Stimulated activated CD4-positive, alpha-beta T cell treated with anti-CD3 and anti-CD28 coated beads, Interleukin-2, amount 100 ng/mL, for 24 hours (primary cell): ENCODE measurements at places on chromosomes 12 and 14.

DNA sequence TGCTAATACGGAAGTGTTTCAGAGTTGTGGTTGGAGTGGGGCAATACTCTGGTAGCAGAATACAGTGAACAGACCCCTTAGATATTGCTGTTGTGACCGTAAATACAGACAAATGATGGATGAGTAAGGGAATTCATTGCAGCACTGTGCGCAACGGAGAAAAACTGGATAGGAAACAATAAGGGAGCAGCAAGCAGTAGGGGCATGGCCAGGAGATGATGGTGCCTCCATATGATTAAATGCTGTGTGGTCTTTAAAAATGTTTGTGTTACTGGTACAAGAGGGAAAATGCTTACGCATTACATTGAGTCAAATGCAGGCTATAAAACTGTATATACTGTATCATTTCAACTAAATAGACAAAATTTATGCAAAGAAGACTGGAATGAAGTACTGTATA, 61.6 kb downstream of the EML1 start:
- no peak for DNase-seq

DNA sequence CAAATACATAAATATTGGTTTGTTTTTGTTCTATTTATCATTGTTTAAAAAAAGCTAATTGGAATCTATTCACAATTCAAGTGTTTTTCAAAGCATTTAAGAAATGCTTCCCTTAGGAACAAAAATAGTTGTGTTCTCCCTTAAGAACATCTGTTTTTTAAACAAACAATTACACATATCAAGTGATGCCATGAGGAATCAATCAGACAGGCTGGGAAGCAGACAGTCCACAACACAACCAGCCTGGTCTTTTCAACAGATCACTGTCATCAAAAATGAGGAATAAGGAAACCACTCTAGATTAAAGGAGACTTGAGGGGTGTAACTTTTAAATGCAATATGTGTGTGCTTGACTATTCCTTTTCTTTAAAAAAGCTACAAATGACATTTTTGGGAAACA, 25.5 kb downstream of the GALC start:
- DNase-seq, result no peak

DNA sequence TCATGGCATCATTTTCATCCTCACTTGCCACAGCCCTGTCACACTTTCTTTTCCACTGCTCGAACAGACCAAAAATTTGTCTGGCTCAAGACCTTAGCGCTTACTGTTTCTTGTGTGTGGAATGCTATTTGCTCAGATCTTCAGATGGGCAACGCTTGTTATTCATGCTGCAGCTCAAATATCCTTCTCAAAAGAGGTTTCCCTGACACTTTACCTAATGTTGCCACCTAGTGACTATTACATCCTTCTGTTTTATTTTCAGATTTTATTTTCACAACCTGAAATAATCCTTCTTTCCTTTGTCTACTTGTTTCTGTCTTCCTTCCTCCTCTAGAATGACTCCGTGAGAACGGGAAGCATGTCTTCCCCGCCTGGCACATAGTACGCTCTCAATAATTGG, 5.6 kb downstream of the FBXO33 start:
- DNase-seq, result no peak

DNA sequence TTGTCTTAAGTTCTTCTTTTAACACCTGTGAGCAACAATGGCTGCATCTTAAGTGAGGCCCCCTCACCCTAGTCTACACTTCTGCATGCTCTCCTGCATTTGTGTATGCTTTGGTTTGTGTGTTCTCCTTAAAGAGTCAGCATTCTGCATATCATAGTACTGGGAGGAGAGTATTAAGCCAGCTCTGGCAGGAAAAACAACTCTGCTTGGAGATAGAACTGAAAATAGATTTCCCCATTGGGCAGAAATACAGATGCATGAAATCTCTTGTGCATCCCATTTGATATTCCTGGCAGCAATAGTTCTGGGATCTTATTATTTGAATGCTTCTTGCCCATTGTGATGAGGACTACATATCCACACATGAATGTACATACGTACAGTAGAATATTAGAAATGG, 70.6 kb upstream of the PRICKLE1 start:
- no peak for DNase-seq

GRCh38 chr14:30064454-30064853, 136.8 kb upstream of the PRKD1 start:
- DNase-seq, result no peak

GRCh38 chr12:51009056-51009440, 17.1 kb downstream of the SLC11A2 start:
- peak; percentile 45 for DNase-seq

GRCh38 chr12:48221645-48222044, 18.6 kb upstream of the OR10AD1 start:
- DNase-seq, result no peak

GRCh38 chr14:65239938-65240296, 137.6 kb upstream of the MAX start:
- no peak for DNase-seq

DNA sequence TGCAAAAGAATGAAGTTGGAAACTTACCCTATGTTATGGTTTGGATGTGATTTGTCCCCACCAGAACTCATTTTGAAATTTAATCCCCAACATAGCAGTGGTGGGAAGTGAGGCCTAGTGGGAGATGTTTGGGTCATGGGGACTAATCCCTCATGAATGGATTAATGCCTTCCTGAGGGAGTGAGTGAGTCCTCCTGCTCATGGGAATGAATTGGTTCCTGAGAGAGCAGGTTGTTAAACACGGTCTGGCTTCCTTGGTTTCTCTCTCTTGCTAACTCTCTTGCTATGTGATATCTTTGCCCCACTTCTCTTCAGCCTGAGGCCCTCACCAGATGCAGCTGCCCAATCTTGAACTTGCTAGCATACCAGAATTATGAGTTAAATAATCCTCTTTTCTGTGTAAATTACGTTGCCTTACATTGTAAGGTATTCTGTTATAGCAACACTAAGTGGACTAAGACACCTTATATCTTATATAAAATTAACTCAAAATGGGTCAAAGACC, 22.2 kb upstream of the CCDC91 start:
- no peak for DNase-seq

DNA sequence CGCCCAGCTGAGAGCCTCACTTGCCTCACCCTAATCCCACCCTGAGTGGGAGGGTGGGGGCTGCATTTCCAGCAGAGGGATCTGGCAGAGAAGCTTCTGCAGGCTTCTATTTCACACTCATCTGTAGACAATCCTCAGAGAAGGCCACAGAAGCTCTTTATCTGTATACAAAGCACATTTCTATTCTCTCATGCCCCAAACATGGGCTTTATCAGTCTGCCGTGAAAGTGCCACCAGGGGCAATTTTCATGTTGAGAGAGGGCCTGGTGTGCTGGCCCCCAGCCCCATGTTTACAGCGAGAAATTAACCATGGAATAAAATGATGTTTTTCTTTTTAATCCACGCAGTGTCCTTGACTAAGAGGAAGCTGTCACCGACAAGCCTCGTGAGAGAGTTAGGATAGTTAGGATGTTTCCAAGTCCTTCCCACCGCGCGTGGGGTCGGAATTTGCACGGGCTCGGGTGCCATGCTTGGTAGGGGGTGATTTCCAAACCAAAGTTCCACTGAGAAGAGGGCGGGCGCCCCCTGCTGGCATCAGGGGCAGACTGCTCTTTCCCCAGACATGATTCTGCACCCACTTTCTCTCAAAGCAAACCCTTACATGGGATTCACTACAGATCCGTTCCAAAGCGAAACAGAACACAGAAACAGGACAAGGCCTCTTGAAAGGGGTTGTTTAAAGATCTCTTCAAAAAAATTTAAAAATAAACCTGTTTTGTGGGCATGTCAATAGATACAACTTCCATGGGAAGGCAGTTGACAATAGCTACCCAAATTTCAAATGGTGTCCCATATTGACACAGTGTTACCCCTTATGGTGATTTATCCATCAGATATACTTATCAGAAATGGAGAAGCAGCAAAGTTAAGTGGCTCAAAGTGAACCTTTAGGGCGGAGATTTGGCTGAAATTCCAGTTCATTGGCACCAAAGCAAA, 19.4 kb downstream of the BDKRB1 start:
- DNase-seq, result peak; percentile 80

- peak; percentile 36 for DNase-seq
Observed at GRCh38 chr12:64400041-64400440, 4.2 kb upstream of the XPOT start.

DNA sequence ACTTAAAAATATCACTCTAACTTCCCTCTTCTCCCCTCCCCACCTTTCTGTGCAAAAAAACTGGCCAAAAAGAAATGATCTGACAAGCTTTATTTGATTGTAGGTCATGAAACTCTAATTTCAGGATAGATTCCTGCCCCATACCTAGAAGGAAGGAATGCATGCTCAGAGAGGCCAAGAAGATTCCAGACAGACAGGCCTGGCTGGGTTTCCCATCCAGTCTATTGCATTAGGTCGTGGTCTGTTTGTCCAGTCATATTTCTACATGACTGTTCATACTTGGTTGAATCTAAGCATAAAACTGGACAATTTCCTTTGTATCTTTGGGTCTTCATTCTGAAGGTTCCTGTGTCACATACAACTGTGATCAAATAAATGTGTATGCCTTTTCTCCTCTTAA, 20.0 kb upstream of the SLC15A5 start:
- DNase-seq, result no peak

GRCh38 chr12:93403988-93404803, 26.5 kb downstream of the NUDT4 start:
- no peak for DNase-seq

DNA sequence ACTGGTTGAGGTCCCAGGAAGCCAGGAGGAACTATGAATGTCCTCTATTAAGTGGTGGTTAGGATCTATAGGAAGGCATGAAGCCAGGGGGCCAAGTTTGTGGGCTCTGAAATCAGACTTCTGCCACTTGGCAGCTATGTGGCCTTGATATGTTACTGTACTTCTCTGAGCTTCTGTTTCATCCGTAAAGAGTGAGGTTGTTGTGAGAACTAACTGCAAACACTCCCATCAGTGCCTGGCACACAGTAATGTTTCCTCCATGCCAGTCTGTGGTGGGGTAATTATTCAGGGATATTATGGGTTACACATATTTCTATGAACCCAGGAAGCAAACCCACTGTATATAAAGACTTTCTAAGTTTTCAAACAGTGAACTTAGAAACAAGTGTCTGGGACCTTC, 57.4 kb downstream of the PLXNC1 start:
- no peak for DNase-seq

DNA sequence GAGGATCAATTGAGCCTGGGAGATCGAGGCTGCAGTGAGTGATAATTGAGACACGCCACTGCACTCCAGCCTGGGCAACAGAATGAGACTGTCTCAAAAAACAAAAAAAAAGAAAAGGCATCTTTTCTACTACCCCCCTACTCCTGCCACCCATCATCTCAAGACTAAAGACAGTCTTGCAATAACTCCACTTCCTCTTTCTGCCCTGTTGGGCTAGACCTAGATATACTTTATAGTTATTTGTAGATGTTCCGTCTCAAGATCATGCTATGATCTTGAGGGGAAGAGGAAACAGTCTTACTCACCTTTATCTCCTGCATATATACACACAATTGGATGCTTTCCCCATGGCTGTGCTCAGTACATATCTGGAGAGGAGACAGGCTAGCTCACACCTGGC, 12.1 kb upstream of the ESPL1 start:
- no peak for DNase-seq

DNA sequence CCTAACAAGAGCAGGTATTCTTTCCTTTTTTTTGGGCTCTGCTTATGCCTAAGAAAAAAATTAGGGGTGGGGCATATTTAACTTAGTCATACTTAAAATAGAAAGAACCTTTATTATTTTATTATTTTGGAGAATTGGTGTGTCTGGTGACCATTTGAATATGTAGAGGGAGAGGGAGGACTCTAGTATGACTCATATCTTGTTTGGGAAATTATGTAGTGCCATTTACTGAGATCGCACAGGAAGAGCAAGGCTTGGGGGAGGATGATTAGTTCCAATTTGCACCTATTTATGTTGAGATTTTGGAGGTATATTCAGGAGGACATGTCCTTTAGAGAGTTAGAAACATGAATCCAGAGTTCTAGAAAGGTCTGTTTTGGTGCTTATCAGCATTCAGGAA, 9.9 kb downstream of the ZNF410 start:
- DNase-seq, result no peak

- DNase-seq, result no peak
Observed at GRCh38 chr14:68935761-68936214, 43.3 kb downstream of the ACTN1 start.

DNA sequence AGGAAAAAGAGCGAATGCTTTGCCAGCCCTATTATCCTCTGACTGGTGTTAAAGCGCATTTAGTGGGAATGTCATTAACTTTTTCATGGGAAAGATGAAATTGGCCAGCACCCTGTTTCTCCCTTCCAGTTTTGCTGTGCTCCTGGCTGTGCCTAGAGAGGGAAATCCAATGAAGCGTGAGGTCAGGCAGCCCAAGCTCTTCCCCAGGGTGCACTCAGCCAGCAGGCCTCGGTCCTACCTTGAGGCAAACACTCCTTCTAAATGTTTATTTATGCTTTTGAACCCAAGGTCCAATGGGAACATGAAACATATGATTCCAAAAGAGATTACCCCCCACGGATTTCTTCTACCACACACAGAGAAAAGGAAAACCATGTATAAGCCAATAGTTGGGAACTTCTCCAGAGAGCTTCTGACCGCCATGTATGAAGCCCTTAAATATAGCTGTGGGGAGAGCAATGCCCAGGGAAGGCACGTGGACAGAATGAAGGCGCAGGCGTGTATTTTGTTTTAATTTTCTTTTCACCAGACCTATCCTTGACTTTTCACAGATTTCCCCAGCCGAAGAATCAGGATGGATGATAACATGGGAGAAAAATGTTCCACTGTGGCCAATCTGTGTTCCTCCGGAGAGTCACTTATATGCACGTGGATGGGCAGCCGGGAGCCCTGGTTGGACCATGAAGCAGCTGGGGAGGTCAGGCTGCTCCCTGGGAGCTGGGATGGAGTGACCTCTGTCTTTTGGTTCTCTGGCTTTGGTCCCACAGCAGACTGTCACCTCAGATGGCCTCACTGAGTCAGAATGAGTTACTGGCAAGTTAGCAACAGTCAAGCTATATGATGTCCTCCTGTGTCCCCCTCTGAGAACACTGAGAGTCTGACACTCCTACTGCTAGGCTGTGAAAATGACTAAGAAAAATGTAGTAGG, 37.3 kb downstream of the GPR135 start:
- DNase-seq, result no peak

GRCh38 chr14:77302926-77303325, 17.8 kb downstream of the POMT2 start:
- peak; percentile 49 for DNase-seq

DNA sequence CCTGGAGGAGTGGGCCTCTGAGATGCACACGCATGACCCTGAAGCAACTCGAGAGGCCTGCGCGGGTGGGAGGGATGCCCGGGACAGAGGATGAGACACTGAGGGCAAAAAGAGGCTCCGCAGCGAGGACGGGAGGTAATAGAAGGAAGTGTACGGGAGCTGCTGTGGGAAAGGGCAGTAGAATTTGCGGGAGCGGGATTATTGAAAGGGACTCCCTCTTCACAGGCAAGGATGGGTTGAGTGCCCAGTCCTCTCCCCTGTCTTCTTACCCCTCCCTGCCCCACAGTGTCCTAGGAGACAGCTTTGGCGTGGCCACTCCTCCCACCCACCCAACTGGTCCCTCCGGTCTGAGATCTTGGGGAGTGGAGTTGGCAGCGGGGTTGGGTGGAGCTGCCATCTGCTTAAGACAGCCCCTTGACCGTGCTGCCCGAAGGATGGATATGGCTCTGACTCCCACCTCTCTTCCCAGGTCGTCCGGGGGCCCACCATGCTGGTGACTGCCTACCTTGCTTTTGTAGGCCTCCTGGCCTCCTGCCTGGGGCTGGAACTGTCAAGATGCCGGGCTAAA, 15.7 kb upstream of the ESPL1 start:
- DNase-seq, result no peak
